ENCODE measurements at places on chromosomes 13 and 19. TPM values are rescaled to one million over a fixed set of nuclear protein-coding genes. Genes with fewer than 3 reads are reported as not detected.
A peak's percentile ranks its signal among the peaks of the same experiment; 100 is the strongest.

GRCh38 chr13:20460761-20461160 lies 64.9 kb downstream of the CRYL1 start:
- no peak for DNase-seq

- peak; percentile 28 for DNase-seq
Observed at GRCh38 chr19:32976223-32976805, 4.3 kb downstream of the FAAP24 start.

DNA sequence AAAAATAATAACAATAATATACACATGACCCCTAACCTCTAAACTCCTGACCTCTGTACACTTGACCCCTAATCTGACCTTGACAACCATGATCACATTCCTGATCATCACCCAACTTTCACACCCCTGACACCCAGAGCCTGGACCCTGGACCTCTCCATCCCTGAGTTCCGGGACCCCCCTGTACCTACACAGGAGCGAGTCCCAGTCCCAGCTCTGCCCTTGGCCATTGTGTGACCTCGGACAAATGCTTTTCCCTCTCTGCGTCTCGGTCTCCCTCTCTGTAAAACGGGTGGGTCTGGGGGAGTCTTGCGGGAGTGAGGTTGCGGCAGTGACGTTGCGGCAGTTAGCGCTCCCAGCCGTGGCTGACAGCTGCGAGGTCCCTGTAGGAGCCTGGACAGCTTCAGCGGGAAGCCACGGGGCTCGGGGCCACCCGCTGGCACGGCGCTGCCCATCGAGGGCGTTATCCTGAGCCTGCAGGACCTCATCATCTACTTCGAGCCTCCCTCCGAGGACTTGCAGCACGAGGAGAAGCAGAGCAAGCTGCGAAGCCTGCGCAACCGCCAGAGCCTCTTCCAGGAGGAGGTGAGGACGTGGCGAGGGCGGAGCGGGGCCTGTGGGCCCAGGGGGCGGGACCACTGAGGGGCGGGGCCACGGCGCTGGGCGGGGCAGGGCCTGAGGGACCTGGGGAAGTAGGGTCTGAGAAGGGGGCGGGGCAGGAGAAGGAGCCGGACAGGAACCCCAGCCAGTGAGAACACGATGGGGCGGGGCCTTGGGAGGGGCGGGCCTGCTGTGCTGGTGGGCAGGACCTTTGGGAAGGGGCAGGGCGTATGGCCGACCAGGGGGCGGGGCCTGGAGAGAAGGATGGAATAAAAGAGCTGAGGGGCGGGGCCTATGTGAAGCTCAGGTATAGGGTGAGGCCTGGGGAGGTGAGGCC lies 19.2 kb downstream of the RYR1 start:
- DNase-seq, result no peak

GRCh38 chr13:75165543-75166230 lies 316.3 kb downstream of the TBC1D4 start:
- no peak for DNase-seq

DNA sequence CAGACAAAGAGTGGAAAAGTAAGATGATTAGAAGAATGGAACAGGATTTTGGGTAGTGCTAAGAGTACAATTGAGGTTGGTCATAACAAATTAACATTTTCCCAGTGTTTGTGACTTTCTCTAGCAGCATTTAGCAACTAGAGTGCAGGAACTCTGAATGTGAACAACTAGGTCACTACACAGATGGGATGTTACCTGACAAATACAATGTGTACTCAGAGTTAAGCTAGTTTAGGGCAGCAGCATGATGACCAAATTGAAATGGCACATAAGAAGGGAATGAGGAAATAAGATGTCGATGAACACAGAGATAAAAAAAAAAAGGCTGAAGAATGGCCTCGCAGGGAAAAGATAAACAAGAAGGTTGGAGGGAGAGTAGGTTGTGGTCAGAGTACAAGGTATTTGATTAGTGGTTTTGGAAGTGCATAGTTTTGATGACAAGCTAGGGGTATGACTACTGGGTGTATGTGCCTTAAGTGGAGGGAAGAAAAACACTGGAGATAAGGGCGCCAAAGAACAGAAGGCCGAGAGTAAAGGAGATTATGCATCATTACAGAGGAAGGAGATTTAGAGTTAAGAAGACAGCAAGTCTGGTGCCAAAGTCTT lies 381.1 kb downstream of the FGF14 start:
- DNase-seq, result no peak

GRCh38 chr19:34257559-34257924 lies 3.2 kb downstream of the GARRE1 start:
- no peak for DNase-seq

DNA sequence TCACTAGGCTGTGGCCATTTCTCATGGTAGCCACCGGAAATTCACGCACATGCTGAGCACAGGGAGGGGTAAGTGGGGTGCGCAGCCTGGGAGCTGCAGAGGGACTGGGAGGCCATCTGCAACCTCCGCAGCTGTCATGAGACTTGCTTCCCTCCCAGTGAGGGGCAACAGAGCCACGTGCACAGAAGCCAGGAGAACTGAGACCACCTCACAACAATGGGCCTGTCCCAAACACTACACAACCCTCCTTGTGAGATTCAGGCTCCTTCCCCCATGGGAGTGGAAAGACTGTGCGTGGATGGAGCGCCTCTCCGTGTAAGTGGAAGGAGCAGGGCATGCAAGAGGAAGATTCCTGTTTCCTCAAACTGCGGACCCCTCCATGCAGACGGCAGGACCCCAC lies 8.8 kb downstream of the C3 start:
- no peak for DNase-seq

DNA sequence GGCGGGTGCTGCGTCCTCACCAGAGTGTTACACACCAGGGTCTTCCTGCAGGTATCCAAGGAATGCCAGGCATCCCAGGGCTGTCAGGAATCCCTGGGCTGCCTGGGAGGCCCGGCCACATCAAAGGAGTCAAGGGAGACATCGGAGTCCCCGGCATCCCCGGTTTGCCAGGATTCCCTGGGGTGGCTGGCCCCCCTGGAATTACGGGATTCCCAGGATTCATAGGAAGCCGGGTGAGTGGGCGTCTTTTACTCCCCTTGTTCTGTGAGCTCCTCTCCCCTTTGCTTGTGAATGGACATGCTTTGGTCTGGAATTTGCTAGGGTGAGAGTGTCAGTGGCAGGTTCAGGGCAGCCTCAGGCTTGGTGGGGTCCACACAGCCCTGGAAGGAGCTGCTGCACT lies 75.9 kb downstream of the RAB20 start:
- no peak for DNase-seq

DNA sequence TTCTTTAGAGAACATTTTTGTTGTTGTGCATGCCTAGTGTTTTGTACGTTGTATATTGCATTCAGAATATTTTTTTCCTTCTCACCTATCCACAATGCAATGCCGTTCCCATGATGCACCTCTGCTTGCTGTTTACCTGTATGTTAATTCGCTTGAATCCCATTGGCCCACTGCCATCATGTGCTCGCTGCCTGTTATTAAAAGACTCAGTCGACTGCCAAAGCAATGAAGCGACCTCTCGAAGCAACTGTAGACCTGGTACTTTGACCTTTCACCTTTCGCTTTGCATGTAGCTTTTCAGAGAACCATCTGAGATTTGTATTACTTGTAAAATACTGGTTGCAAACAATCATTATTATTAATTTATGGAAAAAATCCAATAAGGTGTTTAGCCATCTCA lies 77.4 kb upstream of the RAP2A start:
- no peak for DNase-seq

- no peak for DNase-seq
Observed at GRCh38 chr19:42345191-42345812, 19.9 kb downstream of the MEGF8 start.

DNA sequence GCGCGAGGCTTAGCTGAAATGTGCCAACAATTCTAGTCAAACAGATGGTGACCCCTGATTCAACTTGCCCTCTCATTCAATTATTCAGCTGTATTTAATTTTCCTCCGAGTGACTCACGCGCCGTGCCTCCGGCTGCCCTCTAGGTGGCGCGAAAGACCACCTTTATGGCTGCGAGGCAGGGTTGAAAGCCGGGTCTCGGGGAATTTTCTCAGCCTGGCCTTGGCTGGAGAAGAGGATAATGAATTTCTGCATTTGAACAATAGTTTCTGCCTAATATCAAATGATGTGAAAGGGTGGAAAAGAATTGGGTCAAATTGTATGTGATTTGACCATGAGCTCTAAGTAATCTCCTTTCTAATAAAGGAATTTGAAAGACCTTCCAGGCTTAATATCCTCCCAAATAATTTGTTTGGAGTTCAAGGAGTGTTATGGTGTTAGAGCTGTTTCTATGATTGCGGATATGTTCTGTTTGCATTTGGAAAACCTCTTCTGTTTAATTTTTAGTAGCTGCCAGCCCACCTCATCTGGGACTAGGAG lies 310.9 kb downstream of the ZNF536 start:
- DNase-seq, result peak; percentile 19

DNA sequence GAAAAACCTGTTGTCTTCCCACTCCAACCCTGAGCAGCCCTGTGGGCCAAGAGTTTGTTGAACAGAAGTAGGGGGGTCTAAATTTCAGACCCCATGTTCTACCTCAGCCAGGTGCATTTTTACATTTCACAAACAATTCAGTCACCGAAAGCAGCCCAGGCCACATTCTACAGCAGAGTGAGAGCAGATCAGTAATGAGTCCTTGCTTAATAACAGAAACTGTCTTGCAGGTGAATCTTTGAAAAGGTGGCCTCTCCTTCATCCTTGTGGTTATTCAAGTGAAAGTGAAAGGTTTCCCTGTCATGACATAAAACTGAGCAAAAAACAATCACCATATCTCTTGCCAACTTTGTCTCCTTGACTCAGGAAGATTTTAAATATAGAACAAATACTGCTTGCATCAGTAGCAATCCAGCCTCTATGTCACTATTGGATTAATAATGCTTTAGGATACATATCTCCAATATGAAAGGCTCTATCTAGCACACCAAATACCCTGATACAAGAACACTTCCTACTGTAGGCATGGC lies 670.2 kb downstream of the DIAPH3 start:
- DNase-seq, result no peak

- no peak for DNase-seq
Observed at GRCh38 chr19:2323707-2324106, 4.7 kb downstream of the LSM7 start.

DNA sequence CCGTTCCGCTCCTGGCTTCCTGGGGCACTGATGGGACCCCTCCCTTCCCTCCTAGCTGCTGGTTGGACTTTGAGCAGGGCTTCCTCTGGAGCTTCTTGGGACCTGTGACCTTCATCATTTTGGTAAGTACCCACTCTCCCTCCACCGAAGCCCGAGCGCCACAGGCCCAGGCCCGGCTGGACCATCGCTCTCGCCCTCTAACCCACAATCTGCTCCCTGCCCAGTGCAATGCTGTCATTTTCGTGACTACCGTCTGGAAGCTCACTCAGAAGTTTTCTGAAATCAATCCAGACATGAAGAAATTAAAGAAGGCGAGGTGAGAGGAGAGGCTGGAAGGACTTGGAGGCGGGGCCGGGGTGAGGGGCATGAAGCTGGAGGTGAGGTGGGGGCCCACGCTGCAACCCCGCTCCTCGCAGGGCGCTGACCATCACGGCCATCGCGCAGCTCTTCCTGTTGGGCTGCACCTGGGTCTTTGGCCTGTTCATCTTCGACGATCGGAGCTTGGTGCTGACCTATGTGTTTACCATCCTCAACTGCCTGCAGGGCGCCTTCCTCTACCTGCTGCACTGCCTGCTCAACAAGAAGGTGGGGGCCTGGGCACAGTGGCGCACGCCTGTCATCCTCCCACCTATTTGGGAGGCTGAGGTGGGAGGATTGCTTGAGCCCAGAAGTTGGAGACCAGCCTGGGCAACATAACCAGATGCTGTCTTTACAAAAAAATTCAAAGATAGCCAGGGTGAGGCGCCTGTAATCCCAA lies 12.3 kb downstream of the DDX39A start:
- peak; percentile 6 for DNase-seq

- no peak for DNase-seq
Observed at GRCh38 chr13:38686577-38687245, at the start of gene FREM2. TSS of gene FREM2 (plus strand) at chr13:38687077. CDS start at chr13:38687345, 268 bp downstream.

DNA sequence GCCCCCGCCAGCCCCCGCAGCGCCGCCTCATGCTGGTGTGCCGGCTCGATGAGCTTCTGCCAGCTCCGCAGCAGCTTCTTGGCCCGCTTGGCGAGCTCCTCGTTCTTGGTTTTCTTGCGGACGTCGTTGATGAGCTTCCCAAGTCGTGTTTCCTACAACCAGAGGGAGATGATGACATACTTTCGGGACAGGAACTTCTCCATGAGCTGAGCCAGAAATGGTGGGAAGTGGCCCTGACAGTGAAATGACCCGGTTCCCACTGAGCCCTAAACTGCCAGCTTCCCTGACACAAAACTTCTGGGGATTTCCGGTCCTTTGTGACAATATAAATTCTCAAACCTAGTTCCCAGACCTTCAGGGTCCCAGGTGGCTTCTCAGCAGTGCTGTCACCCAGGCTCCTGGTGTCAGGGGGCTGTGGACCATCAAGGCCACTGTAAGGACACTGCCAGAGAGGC lies 5.3 kb upstream of the SLC35E1 start:
- no peak for DNase-seq

DNA sequence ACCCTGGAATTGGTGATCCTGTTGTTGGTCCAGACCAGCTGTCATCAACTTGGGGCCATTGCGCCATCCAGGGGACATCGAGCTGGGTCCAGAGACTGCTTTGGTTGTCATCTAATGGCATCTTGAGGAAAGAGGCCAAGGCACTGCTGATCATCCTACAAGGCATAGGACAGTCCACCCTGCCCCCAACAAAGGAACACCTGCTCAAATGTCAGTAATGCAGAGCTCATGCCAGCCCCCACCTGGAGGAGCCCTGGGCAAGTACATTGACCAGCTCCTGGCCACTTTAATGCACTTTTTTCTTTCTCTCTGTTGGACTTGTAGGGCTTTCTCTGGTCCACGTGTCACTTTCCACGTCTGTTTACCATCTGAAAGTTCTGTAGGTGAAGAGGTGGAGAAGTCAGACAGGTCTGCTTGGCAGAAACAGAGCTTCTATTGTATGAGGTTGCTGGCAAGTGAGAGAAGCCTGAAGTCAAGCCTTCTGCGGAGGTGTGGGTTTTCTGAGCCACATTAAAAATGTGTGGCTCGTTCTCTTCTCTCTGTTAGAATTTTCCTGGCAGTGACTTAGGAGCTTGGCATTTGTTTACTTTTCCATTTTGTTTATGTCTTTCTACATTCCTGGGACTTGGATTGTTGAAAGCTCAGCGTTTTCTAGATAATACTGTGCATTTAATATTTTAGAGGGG lies 124.0 kb upstream of the RNF113B start:
- DNase-seq, result no peak

POMP gene
- polyA plus RNA-seq, result 136 TPM

ZNF154 gene
- 4.2 TPM for polyA plus RNA-seq

LYPD5 gene
- 3.4 TPM for polyA plus RNA-seq

CGB7 gene
- polyA plus RNA-seq, result not detected

TEX26 gene
- polyA plus RNA-seq, result not detected

Data from immature natural killer cell (primary cell).